SK-MEL-5 (cell line): ENCODE measurements at places on chromosomes 1 and 21.

DNA sequence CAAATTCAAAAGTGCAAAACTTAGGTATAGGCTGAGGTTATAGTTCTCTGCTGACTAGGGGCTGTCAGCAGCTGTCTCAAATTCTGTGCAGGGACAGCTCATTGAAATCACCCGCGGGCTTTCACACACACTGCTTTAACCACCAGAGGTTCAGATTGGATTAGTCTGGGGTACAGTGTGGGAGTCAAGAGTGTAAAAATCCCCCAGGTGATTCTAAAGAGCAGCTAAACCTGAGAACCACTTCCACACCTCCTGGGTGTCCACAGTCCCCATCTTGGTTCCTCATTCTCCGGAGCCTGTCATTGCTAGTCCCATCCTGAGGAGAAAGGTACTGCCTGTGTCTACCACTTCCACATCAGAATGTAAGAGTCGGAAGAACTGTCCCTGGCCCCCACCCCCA, 9.9 kb upstream of the TDRD10 start:
- DNase-seq = no peak

DNA sequence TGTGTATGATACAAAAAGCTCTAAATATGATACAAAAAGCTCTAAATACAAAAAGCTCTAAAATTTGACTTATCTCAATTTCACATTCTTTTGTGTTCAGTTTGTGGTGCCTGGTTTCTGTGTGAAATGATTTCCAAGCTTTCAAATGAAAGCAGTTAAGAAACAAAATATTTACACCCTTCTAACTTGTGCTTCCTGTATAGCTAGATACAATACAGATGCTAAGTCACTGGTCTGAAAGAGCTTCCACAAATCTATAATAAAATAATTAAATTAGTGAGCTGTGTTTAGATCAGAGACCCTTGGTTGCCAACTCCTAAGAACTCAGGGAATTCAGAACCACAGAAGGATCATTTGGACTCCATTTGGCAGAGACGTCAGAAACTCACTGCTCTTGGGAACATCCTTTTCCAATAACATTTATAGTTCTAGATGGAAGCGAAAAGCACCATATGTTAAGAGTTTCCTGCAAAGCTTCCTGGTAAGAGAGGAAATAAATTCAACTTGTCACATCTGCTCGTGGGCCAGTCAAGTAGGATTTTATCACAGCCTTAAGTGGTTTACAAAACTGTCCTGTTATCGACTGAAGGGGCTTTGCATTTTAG, 1079.1 kb downstream of the ADGRL2 start:
- DNase-seq = no peak

DNA sequence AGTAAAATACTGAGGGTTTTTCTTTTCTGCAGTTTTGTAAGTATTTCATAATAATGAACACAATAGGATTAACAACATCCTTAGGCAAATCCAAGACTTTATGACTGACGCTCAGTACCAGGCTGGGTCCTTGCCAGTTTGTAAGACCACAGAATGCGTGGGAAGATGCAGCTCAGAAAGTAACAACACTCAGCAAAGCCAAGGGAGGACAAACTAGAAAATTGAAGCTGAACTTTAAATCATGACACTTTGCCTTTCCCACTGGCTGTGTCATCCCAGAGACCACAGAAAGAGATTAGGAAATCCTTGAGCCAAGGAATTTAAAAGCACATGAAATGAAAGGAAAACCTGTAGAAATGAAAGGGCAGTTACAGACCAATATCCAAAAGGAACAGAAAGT, 426.3 kb upstream of the CHRM3 start:
- DNase-seq = peak; percentile 61

- DNase-seq = no peak
Observed at GRCh38 chr1:220182656-220183055, 88.7 kb downstream of the IARS2 start.

GRCh38 chr1:52926864-52927211, 238 bp upstream of the SCP2 start:
- DNase-seq = no peak

- DNase-seq = no peak
Observed at GRCh38 chr1:85289848-85290335, 13.5 kb upstream of the BCL10 start.

- DNase-seq = no peak
Observed at GRCh38 chr1:38046333-38046883, at the start of gene POU3F1. TSS of gene POU3F1 (minus strand) at chr1:38046793. CDS start at chr1:38046743, 50 bp downstream.

DNA sequence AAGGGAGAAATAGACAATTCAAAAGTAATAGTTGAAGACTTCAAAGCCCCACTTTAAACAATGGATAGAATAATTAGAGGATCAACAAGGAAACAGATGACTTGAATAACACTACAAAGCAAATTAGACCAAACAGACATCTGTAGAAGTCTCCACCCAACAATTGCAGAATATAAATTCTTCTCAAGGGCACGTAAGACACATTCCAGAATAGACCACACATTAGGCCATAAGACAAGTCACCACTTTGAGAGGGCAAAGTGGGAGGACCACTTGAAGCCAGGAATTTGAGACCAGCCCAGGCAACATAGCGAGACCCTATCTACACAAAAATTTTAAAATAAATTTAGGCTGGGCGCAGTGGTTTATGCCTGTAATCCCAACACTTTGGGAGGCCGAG, 20.5 kb upstream of the RNF186 start:
- no peak for DNase-seq

DNA sequence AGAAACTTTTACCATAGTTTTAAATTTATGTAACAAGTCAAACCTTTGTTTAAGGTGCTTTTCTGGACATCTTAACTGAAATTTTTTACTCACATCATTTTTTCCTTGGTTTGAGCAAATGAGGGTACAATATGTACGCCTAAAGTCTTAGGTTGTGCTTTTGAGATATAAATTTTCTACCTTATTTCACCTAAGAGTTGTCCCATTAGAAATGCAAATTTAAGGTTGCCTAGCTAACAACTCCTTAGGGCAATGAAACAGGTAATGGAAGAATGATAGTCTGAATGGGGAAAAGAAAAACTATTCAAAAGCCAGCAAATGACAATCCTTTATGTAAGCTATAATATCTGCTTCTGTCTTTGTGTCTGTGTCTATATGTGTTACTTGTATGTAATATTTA, 19.6 kb downstream of the NRDC start:
- DNase-seq = no peak

- DNase-seq = no peak
Observed at GRCh38 chr1:115065021-115065420, 24.3 kb downstream of the TSPAN2 start.

- no peak for DNase-seq
Observed at GRCh38 chr1:108113496-108113895, 86.6 kb downstream of the SLC25A24 start.

DNA sequence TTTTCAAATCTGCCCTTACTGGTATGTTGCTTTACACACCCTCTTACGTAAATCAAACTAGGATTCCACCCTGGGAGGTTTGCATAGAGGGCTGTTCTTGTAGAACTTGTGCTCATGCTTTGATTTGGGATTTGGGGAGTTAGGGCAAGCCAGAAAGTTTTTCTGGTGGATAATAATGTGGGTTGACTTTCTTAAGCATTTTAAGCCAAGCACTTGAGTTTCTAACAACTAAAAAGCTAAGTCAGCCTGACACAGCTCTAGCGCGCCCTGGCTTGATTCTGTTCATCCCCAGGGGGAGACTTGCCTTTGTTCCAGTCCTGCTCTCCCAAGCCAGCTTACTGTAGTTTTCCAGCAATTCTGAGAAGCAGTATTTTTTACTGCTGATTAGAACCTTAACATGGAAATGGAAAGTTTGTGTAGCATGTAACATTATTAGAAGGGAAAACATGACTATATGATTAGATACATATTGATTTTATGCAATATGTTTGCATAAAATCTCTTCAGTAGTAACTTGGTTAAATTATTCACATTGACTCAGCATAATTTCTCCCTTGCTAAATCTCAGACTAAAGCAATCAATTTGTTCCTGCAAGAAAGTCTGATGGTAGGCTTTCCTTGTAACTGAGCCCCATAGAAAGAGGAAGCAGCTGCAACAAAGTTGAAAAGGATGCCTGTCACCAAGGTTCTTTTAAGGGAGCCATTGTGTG, 11.0 kb upstream of the PGD start:
- peak; percentile 27 for DNase-seq
